ENCODE measurements at places on chromosomes 1 and 21. TPM values are rescaled to one million over a fixed set of nuclear protein-coding genes. Genes with fewer than 3 reads are reported as not detected.

Gene AMPD1
- total RNA-seq = not detected

Gene SAMSN1
- not detected for total RNA-seq

- no peak for DNase-seq
Observed at GRCh38 chr1:227951624-227952373, 4.1 kb upstream of the WNT9A start.

Gene ZNF697
- 82.3 TPM for total RNA-seq

GRCh38 chr1:231508941-231509340 lies 19.5 kb upstream of the TSNAX start:
- no peak for DNase-seq

- no peak for DNase-seq
Observed at GRCh38 chr1:205938682-205939081, 4.6 kb downstream of the SLC26A9 start.

DNA sequence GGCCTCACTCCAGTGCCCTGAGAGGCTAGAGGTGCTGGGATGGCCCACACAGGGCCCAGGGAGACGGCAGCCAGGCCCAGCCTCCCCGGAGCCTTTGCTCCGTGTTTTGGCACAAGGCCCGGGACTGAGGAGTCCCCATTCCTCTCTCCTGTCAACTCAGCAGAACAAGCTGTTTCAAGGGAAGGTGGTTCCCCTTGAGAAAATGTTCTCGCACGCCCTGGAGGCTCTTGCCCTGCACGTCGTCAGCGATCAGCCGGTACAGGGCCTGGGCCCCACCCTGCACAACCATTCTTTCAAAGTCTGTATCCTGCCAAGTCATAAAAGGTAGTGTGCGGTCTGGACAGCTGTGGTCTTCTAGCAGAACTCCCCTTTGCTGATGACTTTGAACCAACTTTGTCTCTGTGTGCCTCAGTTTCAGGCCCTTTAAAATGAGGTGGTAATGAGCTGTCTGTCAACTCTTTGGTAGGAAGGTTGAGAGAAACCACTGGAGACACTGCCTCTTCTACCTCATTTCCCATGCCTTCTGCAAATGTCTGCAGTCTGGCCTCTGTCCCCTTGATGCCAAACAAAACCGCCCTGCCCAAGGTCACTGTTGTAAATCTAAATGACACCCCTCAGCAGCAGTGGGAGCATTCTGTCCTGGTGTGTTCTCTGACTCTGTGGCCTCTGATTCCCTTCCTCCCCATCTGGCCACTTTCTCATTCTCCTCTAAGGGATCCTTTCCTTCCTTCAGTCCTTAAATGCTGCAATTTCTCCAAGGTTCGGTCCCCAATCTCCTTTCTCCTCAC lies 138.6 kb upstream of the JUN start:
- DNase-seq = no peak

Gene TRPM2
- total RNA-seq = 0.37 TPM

DNA sequence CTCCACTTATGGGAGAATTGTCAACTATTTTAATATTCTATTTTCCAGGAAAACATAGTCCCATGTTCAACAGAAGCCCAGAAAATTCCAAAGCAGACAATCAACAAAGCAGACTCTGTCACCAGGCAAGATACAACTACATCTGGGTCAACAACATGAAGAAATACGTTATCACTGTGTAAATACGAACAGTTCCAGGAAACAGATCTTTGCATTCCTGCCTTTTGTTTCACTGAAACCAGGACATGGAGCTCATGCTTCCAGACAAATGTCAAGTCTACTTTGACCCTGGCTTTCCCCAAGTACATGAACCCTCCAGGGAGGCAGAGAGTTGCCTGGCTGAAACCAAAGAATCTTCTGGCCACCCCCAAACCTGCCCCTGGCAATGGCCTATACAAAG lies 106.7 kb downstream of the SETD4 start:
- no peak for DNase-seq

- DNase-seq = peak; percentile 67
Observed at GRCh38 chr1:211577819-211578639, 932 bp downstream of the SLC30A1 start.

Gene NMNAT2
- total RNA-seq = 0.03 TPM

DNA sequence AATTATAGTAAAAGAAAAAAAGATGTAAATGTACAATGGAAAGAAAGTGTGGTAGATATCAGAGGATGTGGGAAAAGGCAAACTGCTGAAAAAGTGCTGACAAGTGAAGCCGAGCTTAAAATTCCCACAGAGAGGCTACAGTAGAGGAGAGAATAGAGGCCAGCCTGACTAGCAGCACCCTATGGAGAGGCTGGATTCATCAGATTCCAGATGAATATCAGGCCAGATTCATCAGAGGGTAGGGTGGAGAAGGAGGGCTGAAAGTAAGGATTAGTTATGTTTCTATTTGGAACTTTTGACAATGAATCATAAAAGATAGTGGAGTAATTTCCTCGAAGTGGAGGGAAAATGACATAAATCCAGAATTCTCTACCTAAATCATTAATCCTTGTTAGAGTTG lies 60.4 kb upstream of the NEK7 start:
- no peak for DNase-seq

DNA sequence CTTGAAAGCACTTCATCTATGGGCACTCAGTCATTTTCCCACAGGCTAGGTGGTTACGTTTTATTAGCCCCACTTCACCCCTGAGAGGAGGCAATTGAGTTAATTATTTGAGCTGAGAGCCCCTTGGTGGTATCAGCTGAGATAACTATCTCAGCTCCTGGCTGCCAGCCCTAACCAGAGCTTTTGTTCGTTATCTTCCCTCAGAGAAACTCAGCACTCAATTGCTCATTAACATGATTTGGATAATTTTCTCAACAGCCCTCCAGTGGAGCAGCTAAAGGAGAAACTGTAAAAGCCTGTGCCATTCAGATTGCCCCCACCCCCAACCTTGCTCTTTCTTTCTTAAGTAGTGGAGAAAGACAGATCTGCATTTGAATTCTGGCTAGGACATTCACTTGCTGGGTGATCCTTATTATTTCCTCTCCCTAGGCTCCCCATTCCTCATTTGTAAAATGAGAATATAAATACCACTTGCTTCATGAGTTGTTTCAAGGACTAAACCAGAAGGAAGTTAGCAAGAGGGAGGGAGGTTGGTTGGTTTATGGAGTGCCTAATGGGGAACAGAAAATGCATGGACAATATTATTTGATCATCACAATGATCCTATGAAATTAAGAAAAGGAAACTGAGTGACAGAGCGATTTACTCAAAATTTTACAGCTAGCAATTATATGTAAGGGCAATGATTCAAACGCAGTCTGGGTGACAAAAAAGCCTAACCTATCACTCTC lies 218.7 kb upstream of the FGGY start:
- DNase-seq = no peak

GRCh38 chr1:27906759-27907158 lies 28.0 kb upstream of the SMPDL3B start:
- no peak for DNase-seq

DNA sequence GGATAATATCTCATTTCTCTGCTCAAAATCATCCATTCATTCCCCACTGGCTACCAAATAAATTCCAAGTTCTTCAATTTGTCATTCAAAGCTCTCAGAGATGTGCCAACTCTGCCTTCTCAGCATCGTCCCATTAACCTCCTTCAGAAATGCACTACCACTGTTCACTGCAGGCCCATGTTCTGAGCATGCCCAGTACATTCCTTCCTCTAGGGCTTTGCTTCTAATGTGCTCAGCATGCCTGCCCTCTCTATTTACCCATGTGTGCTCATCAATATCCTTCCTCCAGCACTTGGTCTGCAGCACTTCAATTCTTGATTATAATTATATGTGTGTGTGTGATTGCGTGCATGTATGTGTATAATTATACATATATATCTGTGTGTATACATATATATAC lies 36.1 kb upstream of the RGS8 start:
- DNase-seq = peak; percentile 10

Gene PLA2G2A
- not detected for total RNA-seq

DNA sequence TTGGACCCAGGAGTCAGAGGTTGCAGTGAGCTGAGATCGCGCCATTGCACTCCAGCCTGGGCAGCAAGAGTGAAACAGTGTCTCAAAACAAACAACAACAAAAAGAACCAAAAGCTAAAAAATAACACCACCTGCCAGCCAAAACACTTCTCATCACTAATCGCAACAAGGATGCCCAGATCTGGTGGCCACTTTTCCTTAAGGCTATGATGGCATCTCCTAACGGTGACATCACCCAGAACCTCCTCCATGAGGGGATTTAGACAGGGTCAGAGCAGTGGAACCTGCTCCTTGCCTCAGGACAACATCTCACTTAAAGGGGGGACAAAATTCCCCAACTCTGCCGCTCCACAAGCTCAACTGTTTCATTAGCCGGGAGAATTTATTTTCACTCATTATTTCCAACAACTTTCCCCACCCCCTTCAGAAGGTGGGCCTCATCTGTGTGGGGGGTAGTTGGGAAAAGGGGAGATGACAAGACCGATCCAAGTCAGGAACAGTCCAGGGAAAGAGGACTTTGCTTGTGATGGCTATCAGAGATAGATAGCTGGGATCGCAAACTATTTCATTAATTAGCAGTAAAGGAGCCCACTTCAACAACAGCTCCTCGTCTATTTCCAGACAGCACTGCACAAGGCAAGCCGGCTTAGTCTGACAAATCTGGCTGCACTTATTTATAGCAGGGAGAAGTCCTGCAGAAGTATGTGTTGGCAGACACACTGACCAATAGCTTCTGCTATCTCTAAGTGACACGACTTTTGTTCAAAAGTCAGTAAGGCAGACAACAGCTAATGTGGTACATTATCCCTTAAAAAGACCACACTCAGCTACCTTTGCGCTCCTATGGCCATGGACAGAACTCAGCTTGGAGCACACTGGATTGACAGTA lies 2.6 kb downstream of the PABPC4 start:
- DNase-seq = no peak

DNA sequence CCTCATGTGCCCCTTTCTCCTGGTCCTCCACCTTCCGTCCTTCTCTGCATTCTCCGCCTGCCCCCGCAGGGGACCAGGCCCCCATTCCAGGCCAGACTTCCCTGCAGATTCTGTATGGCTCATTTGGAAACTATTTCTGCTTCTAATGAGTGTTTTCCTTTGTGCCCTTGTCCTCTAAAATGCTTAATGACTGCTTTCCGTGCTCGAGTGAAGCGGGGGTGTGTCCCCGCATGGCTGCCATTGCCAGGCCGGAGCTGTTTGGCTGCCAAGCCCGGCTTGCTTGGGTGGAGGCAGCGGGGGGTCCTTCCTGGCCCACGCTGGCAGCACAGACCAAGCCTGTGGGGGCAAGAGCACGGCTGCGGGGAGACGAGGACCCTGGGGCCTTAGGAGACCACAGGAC lies 299.3 kb upstream of the VAMP3 start:
- no peak for DNase-seq

GRCh38 chr21:15408089-15408488 lies 321.7 kb upstream of the USP25 start:
- no peak for DNase-seq

Gene MPL
- total RNA-seq = not detected

Gene TRNP1
- total RNA-seq = 29.5 TPM

DNA sequence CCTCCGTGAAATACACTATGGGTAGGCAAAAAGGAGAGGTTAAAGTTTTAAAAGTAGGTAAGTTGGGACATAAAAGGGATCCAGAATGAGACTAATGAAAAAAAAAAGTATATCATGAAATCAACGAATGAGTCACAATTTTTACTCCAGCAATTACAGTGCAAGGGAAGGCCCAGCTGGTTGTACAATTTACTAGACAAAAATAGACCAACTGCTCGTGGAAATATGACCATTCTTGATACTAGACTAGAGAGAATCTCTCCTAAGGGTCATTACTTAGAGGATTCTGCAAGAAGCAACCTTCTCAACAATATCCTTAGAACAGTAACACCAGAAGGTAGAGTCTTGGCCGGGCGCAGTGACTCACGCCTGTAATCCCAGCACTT lies 55.1 kb upstream of the EFHD2 start:
- DNase-seq = no peak

Gene BMP8B
- 6.2 TPM for total RNA-seq

Gene SPRR2G
- total RNA-seq = not detected

Gene KCNJ9
- total RNA-seq = not detected

DNA sequence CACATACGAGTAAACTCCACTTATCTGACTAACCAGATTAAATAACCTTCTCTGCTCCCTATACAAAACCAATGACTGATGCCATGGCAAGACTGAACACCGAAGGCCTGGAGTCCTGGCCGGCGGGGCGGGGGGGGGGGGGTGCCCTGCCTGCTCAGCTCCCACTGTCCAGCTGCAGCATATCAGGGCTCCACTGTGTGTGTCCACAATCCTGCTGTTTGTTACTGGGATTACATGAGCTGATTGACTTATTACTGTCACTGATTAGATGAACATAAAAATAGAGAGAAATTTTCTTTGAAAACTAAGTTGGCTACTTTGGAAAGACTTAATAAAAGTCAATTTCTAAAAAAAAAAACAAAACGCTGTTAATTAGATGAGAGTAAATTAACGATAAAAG lies 24.9 kb downstream of the TMEM63A start:
- no peak for DNase-seq

- no peak for DNase-seq
Observed at GRCh38 chr1:64483731-64484414, 13.9 kb downstream of the CACHD1 start.

Gene TEDDM1
- not detected for total RNA-seq

- no peak for DNase-seq
Observed at GRCh38 chr1:226738421-226738994, 574 bp downstream of the ITPKB start.

Gene RGS13
- not detected for total RNA-seq

Gene NBPF4
- not detected for total RNA-seq

- no peak for DNase-seq
Observed at GRCh38 chr1:81231729-81232038, 569.0 kb upstream of the ADGRL2 start.

Gene CDC7
- 9.3 TPM for total RNA-seq

GRCh38 chr21:24050231-24050630 lies 1557.0 kb downstream of the MRPL39 start:
- no peak for DNase-seq

Gene SMCP
- total RNA-seq = not detected

DNA sequence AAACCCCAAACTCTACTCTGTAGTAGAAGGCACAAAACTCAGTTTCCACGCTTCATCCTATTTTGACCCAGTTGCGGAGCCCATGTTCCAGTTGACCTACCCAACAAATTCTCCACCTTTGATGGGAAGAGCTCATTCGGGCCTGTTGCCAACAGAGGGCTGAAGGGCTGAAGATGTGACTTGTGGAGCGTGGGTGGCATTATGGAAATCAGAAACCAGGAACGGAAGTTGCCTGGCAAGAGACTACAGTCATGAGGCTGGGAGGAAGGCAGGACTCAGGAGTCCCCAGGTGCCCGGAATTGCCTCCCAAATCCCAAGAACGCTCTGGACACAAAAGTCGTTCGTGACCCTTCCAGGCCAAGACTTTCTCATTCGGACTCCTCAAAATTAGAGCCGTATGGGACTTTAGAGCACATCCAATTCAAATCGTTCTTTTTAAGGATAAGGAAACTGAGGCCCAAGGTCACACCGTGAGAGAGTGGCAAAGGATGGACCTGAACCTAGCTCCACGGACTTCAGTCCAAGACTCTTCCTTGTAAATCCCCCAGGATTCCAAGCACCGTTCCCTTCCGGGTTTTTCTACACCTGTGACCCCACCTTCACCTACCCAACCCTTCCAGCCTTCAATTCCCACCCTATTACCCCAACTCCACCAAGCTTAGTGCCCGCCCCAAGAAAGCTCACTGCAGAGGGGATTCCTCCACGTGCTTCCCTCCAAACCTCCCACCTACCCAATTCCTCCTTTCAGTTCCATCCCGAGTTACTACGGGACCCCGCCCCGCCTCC lies 739 bp downstream of the SMG5 start:
- DNase-seq = peak; percentile 52

All from SK-MEL-5 (cell line).